ENCODE measurements at places on chromosomes 13 and 19. TPM values are rescaled to one million over a fixed set of nuclear protein-coding genes. Genes with fewer than 3 reads are reported as not detected.

Gene CYP2S1
- total RNA-seq, result 0.39 TPM

Gene ATP1A3
- total RNA-seq, result not detected

Gene SULT2A1
- not detected for total RNA-seq

Gene GAPDHS
- not detected for total RNA-seq

Gene BTBD2
- total RNA-seq, result 71.1 TPM

Gene B3GNT8
- total RNA-seq, result 6.3 TPM

Gene ZNF234
- total RNA-seq, result 13.7 TPM

Gene IZUMO2
- total RNA-seq, result 0.39 TPM

Gene PRSS57
- not detected for total RNA-seq

Gene ZNF480
- total RNA-seq, result 11.4 TPM

Gene ZNF429
- 10.4 TPM for total RNA-seq

Gene MAU2
- total RNA-seq, result 47.5 TPM

Gene PDE4C
- total RNA-seq, result under 0.01 TPM

Gene C13orf42
- not detected for total RNA-seq

All from placental epithelial cell (primary cell).